ENCODE measurements at places on chromosomes 4 and X.

DNA sequence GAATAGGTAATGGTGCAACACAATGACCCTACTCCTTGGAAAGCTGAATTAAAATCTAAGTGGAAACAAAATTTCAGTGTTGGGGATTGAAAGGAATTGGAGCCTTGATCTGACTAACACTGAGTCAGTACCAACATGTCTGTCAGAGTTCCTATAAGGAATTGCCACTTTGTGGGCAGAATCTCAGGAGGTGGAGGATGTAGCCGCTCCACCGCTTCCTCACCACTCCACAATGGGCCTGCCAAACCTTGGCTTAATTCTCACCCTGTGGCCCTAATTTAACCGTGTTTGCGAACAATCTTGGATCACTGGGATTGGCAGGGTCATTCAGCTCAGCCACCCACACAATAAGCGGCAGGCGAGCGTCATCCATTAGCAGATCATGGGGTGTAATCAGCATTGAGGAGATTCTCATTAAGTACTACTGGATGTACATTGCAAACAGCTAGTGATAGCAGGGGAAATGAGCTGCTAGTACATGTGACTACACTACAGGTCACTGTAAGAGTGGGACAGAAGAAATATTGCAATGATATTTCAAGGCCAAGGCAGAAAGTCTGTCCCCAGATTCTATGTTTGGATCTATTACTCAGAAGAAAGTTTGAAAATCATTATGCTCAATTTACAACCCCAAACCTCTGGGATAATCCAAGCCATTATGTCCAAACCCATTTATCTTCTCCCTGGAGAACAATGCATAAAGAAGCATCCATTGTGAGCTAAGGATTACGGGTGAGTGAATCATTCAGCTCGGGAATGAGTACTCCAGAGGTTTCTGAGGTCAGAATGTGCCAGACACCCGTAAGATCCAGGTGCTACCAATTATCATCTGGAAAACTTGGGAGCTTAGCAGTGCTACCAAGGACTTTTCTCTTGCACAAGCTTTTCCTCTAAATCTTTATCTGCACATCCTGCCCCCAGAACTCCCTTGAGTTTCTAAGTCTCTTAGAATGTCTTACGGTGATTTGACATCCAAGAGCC, 5.8 kb downstream of the SRPX start:
- no peak for DNase-seq

- no peak for DNase-seq
Observed at GRCh38 chr4:99960648-99961047, 10.6 kb upstream of the H2AZ1 start.

- DNase-seq, result no peak
Observed at GRCh38 chrX:49225858-49226257, 7.3 kb downstream of the CACNA1F start.

GRCh38 chr4:38764277-38764676, 18.5 kb downstream of the TLR10 start:
- DNase-seq, result no peak

DNA sequence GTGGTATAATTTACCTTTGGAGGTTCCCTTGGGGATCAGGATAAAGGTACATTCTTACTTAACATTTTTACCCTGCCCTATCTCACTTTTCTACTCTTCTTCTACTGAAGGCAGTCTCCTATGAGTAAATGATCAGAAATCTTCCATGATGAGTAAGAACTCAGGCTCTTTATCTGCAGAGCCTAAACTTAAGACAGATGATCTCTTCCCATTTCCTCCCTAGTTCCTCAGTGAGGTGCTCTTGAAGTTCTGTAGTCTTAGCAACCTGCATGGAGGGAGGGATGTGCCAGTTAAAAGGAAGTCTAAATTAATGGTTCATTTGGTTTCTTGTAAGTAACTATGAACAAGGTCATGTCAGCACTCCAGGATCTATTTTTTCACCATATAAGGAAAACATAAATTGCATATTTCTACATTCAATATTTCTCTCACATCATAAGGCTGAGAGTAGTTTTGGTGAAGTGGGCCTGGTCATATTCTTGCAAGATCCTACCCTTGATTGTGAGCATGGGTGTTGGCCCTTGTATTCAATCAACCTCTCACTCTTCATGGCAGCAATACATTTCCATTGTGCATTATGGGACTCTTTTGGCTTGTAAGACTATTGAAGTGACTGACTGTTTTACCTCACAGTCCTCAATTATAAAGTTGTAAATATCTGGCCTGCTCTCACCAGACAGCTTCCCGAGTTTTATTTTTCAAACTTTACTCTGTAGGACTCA, 295.5 kb downstream of the SLC7A11 start:
- DNase-seq, result peak; percentile 80

- peak; percentile 2 for DNase-seq
Observed at GRCh38 chrX:78708262-78708661, 39.3 kb upstream of the LPAR4 start.

DNA sequence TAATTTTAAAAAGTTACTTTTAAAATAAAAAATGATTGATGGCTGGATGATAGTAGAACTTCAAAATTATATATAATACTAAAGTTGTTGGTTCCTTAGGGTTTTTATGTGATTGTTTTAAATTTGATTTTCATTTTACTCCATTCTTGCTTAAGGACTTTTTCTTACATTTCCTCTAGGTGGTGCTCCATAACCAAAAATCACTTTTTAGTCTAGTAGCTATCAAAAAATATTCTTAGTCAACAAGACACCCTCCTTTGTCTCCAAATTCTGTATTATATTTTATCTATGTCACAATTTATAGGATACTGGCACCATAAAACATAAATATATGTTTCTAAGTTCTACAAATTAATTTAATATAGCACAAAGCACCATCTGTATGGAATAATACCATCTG, 67.2 kb upstream of the BRWD3 start:
- no peak for DNase-seq

GRCh38 chrX:46254641-46255040, 290.6 kb downstream of the ZNF674 start:
- DNase-seq, result no peak

DNA sequence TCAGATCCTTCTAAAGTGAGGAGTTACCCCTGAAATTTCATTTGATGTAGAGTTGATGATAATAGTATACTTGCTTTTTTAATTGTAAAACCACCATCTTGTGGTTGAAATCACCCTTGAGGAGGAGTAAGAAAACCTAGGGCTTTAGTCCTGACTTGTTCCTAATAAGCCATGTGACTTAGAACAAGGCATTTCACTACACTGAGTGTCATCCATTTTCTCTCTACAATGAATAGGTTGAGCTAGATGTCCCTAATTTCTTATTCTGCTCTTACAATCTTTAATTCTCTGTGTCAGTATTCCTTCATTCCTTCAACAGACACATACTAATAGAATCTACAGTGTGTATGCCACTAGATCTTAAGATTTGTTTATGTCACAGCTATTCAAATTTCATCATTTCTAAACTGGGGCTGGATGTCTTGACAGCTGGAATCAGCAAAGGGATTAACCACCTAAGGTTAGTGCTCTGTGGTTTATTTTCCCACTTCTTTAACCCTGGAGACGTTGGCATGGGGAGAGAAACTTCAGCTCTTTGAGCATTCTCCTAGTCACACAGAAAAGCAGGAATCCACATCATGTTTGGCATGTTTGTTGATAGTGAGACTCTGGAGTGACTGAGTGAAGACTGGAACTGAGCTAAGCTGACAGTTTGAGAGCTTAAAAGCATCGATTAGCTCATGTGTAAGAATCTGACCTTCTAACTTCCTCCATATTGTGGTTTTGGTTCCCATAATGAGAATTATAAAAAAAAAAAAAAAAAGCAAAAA, 246.3 kb downstream of the NDST4 start:
- DNase-seq, result no peak

DNA sequence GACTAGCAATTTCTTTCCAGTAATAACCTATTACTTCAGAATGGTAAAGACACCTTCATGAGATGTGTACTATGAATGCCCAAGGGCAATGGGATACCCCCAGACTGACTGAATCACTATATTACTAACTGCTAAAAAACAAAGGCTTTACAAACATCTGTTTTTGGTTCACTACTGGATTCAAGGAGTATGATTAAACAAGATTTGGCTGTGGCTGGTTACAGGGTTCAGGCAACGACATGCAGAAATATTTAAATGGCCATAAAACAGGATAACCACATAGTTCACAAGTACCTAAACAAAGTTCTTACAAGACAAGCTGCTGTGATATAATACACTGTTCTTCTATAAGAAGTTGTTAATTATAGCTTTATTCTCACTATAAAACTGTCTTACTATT, 128.2 kb downstream of the FRYL start:
- no peak for DNase-seq

DNA sequence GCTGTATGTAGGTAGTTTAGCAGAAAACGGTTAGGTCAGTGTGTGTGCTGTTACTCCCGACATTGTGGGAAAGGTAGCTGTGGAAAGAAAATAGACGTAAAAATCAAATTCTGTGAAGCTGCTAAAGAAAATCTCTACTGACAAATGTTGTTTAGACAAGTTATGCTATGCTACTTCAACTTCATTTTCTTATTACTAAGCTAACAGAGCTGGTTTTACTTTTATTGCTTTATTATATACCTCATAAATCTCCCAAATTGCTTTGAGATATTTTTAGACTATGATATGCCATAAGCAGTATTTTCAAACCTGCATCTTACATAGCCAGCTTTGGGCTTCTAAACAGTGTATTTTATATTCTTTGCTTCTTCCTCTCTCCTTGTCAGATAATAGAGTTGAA, 108.2 kb upstream of the PACRGL start:
- DNase-seq, result no peak

DNA sequence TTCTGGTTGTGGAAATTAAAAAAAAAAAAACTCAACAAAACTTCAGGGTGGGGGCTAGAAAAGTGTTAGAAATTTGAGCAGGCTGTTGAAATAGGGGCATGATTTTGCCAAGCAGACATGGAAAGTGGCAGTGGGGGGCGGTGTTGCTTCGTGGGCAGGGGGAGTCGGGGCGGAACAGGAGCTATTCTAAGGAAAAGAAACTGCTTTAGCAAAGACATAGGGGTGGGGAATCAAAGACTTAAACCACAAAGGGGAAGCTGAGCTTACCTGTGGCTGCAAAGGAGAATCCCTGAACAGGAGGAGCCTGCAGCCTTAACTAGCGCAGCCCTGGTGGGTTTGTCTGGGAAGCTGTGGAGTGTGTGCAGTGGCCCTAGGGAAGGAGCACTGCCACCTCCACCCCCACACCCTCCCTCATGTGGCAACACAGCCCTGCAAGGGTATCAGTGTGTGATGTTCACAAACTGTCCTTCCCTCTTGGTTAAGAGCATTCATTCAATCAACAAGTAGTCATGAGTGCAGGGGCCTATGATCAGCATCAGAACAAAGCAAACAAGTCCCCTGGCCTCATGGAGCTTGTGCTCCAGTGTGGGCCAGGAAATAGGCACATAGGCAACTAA, 20.5 kb downstream of the SEL1L3 start:
- no peak for DNase-seq

- no peak for DNase-seq
Observed at GRCh38 chrX:139018436-139018835, 306.9 kb upstream of the FGF13 start.

GRCh38 chrX:9341291-9342201, 123.3 kb upstream of the TBL1X start:
- DNase-seq, result no peak

DNA sequence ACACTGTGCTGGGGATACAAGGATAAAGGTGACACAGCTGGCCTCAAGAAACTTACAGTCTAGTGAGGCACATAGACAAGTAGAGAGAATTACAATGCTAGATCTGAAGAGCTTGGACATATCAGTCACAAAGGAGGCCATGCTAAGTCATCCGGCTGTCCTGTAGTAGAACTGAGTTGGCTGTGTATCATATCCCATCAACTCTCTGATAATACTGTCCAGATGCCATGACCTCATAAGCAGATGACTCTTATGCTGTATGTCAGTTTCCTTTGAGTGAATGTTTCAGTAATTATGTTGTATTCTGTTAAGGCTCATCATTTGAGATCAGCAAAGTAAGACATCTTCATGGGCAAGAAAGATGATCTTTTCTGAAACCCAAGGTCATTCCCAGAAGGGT, 442.9 kb downstream of the MID1IP1 start:
- no peak for DNase-seq

GRCh38 chr4:169971456-169972015, 54.7 kb downstream of the MFAP3L start:
- no peak for DNase-seq

DNA sequence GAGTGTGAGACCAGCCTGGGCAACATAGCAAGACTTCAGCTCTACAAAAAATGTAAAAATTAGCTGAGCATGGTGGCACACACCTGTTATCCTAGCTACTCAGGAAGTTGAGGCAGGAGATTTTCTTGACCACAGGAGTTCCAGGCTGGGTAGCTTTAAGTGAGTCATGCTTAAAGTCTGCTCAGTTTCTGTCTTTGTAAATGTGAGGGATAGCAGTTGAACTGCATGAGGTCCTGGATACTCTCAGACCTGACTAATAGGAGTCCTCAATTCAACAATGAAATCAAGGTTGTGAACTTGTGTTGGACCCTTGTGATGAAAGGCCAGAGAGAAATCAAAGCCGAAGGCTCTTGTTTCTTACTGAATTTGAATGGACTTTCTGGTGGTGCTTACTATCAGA, 45.2 kb downstream of the STARD8 start:
- peak; percentile 44 for DNase-seq

DNA sequence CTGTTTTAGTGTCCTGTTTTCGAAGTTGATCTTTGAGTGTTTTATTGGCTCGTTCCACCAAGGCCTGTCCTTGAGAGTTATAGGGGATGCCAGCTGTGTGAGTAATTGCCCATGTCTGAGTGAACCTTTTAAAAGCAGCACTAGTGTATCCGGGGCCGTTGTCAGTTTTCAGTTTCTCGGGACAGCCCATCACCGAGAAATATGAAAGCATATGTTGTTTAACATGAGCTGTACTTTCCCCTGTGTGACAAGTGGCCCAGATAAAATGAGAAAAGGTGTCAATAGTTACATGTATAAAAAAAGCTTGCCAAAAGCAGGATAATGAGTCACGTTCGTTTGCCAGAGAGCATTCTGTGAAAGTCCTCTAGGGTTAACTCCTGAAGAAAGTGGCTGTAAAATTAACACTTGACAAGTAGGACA, 48.6 kb upstream of the RASSF6 start:
- no peak for DNase-seq

GRCh38 chr4:93327346-93327745, 501.2 kb upstream of the ATOH1 start:
- no peak for DNase-seq

- DNase-seq, result no peak
Observed at GRCh38 chrX:112313201-112313600, 230.6 kb upstream of the TRPC5 start.
